ENCODE measurements at places on chromosomes 11 and 22.

GRCh38 chr11:117475716-117476530 is 148.3 kb downstream of the CEP164 start:
- no peak for DNase-seq

GRCh38 chr11:3613998-3614741 is 27.6 kb downstream of the ART5 start:
- no peak for DNase-seq

DNA sequence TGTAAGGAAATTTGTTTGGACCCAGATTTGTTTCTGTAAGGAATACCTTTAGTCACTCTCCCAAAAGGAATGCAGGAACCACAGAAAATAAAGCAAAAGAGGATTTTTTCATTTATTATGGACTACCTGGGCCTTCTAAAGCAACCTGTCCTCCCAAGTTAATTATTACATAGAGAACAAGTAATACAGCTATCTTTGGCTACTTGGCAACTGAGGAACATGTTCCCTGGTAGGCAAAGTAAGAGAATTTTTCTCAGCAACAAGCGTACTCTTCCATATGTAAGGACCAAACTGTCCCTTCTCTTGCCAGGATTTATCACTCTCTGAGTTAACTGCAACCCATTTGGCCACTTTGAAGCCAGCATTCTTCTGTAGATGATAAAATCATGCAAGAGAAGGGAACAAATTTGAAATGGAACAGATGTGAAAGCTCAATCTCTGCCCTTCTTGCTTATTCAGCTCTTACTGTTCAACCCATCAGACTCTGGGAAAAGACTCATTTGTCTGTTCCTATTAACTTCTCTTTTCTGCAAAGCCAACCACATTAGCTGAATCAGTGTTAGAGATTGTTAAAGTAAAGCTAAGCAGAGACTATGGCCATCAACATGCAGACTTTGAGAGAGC is 190.2 kb downstream of the SWAP70 start:
- no peak for DNase-seq

DNA sequence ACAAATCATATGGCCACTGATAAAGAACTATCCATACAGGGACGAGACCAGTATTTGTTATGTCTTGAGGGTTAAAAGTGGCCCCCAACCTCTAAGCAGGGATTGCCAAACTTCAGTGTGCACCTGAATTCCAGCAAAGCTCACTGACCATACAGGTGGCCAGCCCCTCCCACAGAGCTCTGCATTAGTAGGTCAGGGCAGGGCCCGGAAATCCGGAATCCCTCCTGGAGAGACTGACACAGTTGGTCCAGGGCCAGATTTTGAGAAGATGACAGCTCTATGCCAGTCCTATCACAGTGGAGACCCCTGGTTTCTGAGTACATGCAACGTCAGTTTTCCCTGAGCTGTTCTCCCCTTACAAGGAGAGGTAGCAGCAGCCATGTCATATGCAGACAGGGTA is 20.8 kb downstream of the VPS37C start:
- no peak for DNase-seq

DNA sequence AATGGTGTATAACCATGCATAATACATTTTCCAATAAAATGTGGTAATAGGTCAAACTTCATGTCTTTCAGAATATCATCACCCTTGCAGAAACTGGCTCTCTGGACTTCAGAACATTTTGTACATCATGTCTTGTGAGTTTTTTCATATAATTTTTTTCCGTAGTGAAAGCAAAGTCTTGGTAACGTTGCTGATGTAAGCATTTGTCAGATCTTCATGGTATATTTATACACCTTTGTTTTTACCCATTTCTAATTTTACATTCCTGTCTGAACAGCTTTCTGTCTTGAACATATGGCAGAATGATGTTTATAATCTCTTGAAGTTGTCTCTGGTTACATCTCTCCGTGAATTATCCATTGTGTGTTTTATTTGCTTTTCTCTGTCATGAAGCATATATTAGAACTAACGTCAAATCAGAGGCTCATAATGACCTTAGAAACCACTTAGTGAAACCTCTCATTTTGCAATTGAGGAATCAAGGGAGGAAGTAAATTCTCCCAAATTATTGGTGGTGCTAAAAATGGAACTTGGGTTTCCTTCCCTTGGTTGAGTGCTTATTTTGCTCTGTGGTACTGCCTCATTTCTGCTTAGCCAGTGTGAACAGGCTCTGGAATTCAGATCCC is 37.4 kb downstream of the CSRP3 start:
- no peak for DNase-seq
